ENCODE measurements at places on chromosomes 5 and 9.

GRCh38 chr5:180803181-180804128 is 849 bp upstream of the MGAT1 start:
- DNase-seq = no peak

DNA sequence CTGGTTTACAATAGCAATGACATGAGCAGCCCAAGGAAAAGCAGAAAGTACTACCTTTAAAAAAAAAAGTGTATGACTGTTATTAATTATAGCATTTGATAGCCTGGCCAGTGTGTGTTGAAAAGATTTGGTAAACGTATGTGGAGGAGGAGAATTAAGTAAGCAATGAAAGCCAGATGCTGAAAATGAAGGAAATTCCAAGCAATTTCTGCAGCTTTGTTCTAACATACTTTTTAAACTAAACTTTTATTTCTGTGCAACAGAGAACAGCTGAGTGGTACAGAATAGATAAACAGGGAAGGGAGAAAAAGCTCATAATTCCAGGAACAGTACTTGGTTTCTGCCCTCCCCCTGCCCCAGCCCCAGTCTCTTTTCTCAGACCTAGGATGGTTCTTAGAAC is 252.6 kb downstream of the ADAMTSL1 start:
- DNase-seq = no peak

DNA sequence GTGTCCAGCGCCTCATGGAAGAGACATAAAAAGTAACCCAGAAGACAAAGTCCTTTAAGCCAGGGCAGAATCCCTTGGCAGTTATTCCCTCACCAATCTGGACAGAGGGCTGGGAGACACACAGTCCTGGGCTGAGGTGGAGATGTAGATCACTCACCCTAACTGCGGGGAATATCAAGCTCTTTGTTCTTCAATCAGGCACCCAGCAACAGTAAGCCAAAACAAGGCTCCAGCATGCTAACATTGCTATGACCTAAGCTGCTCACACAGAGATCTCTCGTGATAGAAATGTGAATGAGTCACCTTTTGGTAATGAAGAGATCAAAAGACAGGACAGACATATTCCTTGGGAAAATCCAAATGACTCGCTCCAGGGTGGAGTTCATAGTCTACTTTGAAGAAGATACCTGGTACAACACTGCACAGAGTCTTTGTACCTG is 101.3 kb downstream of the FBN2 start:
- DNase-seq = no peak

DNA sequence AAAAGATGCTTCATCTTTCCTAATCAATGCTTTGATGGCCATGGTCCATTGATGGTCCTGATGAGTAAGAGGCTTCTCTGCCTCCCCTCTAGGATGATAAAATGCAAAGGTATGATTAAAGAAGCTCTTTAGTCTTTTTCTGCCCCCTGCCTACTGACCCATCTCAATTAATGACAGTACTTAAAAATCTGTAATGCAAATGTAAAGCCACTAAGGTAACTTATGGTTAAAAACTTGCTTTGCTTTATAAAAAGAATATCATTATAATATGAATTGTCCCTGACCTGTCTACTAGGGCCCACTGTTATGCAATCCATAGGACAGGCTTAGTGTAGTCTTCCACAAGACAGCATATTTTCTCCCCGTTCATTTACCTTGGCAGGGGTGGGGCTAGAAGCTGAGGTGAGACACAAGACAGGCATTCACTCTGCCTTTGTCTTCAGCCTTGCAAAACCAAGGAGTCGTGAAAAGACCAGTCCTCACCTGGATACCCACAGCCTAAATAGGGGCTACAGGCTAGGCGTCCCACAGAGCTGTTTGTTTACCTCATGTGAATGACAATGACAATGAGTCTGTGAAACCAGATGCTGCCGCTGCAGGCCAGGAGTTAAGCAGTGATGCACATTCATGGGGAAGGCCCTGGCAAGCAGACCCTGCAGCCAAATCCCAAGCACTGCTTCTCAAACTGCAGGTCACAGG is 60.4 kb downstream of the BNC2 start:
- no peak for DNase-seq

DNA sequence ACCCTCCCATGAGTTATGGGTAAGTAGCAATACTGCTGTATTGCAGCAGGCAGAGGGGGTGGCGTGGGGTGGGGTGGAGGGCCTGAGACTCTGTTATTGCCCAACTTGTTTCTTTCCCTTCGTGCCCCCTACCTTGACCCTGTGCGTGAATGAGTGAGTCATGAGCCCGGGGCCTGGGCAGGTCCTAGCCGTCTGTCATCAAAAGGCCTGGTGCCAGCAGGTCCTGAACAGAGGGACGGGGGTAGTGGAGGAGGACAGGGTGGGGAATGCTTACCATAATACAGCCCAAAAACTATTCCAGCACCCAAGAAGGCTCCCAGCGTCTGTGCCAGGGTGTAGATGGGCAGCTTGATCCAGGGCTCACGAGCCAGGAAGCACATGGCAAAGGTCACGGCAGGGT is 4.3 kb downstream of the AQP3 start:
- DNase-seq = no peak

DNA sequence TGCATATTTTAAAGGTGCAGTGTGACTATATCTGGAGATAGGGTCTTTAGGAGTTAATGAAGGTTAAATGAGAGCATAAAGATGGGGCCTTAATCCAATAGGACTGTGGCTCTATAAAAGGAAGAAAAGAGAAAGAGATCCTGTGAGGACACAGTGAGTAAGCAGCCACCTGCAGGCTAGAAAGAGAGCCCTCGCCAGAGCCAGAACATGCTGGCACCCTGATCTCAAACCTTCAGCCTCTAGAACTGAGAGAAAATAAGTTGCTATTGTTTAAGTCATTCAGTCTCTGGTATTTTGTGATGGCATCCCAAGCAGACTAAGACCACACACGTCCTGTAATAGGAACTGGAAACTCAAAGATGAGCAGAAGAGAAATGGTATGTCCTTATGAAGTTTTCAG is 41.0 kb downstream of the RNF180 start:
- DNase-seq = no peak

DNA sequence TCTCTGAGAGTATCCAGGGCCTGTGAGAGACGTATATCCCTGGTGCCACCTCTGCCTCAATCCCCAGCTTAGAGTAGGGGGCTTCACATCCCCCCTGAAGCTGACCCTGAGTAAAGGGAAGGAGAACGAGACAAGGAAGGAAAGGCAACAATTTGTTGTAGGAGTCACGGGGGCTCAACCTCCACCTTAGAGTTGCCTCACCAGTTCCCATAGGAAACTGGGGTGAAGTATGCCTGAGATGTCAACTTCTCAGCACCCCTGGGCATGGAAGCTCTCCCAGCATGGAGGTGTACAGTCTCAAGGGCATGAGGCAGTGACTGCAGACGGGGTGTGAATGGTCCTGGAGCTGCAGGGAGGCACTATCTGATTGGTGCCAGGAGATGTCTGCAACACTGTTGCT is 53.6 kb downstream of the S1PR3 start:
- no peak for DNase-seq

DNA sequence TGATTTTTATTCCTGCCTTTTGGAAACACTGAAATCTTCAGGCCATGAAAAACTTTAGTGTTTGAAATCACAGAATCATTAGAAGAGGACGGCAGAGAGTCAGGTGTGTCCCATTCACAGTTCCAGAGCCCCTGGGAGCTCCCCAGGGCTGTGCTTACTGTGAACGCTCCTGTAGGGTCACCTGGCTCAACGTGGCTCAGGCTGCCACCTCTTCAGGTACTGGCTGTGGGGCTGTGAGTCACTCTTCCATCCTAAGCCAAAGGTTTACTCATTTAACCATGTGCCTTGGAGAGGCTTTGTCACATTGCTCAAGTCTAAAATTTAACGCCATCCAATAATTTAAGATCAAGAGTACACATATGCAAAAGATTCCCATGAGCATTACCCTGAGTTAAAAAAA is 50.2 kb upstream of the FSTL4 start:
- no peak for DNase-seq

DNA sequence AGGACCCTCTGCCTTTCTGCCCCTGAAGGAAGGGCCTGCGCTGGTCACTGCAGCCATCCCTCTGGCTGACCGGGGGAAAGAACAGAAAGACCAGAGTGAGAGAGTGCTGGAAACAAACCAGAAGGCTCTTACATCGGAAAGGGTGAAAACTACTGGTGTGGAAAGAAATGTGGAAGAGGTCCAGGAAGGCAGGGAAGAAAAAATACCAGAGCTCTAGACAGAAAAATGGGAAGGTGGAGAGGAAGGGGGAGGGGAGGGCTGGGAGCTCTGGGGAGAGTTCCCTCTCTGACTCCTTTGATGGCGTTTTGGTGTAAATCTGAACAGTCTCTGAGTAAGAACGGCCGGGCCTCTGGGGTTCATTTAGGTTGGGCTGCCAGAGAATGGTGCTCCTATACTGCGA is 47.7 kb downstream of the COL23A1 start:
- DNase-seq = peak; percentile 12

GRCh38 chr5:137733006-137733405 is 2.9 kb downstream of the KLHL3 start:
- DNase-seq = no peak

DNA sequence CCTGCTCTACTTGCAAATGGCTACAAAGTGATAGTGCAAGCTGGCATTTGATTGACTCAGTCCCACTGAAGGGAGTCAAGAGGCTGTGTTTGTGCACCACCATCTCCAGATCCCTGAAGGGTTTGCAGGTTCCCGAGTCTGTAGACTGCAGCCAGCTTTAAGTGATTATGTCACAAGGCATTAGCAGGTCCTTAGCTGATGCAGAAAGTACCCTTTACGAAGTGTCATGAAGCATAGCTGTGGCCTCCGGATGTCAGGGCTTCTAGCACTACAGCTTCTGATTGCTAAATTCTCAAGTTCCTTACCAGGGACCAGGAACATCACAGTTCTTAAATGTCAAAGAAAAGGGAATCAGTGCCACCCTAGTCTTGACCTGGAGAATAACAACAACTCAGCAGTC is 311.3 kb upstream of the TRPC7 start:
- no peak for DNase-seq

GRCh38 chr5:22242532-22242931 is 610.6 kb downstream of the CDH12 start:
- DNase-seq = no peak

- no peak for DNase-seq
Observed at GRCh38 chr9:72356041-72356582, 8.9 kb downstream of the ZFAND5 start.

- DNase-seq = no peak
Observed at GRCh38 chr9:93369686-93370085, 81.8 kb upstream of the FAM120A start.

DNA sequence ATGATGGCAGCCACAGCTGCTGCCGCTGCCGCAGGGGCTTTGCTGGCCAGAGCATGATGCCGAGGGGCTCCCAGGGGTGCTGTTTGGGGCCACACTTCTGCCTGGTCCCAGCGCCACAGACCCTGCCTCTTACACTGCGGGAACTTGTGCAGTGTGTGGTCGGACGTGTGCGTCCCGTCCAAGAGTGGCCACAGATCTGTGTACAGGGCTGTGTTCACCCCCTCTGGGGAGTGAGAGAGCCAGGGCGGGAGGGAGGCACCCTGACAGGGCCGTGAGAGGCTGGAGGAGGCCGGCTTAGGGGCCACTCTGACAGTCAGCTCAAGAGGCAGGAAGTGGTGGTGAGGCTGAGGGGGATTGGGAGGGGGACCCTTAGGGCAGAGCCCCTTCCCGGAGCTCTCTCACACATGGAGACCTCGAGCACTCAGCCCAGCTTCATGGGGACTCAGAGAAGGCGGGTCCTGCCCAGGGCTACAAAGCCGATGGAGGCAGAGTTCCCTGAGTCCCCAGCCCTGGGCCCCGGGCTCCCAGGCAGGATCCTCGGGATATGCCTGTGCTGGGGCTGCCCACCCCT is 13.1 kb upstream of the CARD19 start:
- no peak for DNase-seq

DNA sequence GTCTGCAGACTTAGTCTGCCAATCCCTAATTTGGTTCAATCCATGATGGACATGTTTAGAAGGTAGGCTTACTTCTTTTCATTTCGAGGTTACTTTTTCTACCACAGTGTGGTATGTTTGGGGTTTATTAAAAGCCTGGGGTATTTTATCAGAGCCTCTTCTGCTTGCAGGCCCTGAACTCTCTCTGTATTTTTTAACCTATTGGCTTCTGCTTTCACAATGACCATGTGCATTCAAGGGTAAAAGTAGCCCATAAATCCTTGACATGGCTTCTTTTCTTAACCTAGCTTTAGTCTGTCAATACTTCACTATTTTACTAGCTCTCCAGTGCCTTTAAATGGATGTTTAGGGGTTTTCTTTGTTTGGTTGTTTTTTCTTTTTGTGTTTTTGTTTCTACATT is 286.6 kb downstream of the FER start:
- no peak for DNase-seq

GRCh38 chr5:90418214-90418613 is 8.7 kb upstream of the CETN3 start:
- DNase-seq = no peak

- DNase-seq = no peak
Observed at GRCh38 chr9:38332625-38333024, 59.9 kb upstream of the ALDH1B1 start.

- peak; percentile 49 for DNase-seq
Observed at GRCh38 chr9:132114102-132114707, 34.5 kb upstream of the MED27 start.

GRCh38 chr5:143860211-143860610 is 48.2 kb downstream of the HMHB1 start:
- no peak for DNase-seq

Measured in putamen (tissue), 1 donor.